ENCODE measurements at places on chromosomes 3 and 15.

- DNase-seq: no peak
Measured at GRCh38 chr3:126661532-126662364, 6.8 kb upstream of the TXNRD3 start.

DNA sequence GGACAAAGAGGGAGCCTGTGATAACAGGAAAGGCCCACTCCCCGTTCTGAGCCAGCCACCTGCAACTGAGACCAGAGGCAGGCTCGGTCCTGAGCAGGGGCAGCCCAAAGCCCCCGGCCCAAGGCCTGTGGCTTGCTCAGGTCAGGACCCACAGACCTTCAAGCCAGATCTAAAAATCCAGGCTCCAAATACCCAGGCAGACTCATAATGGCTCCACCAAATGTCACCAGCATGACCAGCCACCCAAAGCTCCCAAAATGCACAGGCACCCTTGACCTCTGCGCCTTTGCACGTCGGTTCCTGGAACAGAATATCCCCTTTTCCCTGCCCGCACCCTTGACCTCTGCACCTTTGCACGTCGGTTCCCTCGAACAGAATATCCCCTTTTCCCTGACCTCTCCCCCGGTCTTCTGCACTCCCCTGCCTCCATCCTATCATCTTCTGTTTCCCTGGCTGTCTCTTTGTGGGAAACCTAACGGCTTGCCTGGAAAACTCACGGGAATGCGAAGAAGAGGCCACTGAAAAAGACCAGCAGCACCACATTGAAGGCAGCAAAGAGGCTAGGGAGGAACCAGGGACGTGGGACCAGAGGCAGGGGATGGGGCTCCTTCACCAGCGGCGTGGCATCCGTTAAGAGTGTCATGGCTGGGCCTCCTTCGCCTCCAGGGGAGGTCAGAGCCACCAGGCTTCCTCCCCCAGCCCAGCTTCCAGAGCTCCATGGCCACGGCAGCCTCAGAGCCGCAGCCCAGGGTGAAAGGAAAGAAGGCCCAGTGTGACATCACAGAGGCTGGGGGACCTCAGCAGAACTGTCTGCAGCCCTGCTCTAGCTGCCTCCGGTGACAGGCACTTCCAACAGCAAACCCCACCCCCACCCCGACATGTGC is at the start of gene ZDHHC19:
Gene ZDHHC19 (minus strand): TSS at position 728 of the 884 bp plus-strand sequence. CDS start 85 bp downstream, at position 643.
- DNase-seq: no peak

- DNase-seq: no peak
Measured at GRCh38 chr15:83178869-83179325, 28.7 kb downstream of the HDGFL3 start.

DNA sequence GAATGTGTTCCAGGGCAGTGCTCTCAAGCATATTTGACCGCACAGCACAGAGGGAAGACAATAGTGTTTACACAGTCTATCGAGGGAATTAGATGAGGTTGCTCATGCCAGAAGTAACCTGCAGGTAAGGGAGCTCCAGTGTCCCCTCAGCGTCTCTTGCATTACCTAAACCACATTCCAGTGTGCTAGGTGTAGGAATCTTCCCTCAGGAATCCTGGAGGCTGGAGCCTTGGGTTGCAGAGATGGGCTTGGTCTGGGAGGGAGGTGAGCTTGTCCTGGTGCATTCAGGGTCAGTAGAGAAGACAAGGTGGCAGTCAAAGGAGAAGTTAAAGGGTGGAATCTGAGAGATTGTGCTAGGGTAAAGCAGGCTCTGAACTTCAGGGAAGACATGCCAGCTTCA is 56.3 kb downstream of the SOX14 start:
- no peak for DNase-seq

DNA sequence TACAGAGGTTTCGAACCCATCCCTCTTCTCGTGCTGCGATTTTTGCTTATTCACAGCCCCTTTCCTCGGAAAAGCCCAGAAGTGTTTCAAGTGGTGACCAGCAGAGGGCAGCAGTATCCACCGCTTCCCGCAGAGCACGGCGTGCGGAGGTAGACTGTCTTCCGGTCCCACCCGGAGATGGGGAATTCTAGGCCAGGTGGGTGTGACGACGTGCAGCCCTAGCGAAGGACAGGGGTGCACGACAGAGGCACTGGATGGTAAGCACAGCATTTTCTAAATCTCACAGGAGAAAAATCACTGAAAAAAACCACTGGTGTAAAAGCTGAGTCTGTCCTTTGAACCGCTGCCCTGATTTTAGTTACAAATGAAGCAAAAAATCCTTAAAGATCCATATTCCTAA is 7.4 kb upstream of the PSMD6 start:
- DNase-seq: peak; percentile 73

DNA sequence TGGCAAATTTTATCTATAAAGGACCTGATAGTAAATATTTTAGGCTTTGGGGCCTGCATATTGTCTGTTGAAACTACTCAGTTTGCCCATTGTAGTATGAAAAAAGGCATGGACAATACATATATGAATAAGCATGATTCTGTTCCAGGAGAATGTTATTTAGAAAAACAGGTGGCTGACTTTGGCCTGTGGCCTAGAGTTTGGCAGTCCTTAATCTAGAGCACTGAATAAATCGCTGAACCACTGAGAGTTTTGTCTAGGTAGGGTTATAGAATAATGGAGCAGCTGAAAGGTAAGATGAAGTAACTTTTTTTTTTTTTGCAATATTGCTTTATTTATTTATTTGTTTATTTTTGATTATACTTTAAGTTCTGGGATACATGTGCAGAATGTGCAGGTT is 75.0 kb downstream of the LRRC49 start:
- no peak for DNase-seq

DNA sequence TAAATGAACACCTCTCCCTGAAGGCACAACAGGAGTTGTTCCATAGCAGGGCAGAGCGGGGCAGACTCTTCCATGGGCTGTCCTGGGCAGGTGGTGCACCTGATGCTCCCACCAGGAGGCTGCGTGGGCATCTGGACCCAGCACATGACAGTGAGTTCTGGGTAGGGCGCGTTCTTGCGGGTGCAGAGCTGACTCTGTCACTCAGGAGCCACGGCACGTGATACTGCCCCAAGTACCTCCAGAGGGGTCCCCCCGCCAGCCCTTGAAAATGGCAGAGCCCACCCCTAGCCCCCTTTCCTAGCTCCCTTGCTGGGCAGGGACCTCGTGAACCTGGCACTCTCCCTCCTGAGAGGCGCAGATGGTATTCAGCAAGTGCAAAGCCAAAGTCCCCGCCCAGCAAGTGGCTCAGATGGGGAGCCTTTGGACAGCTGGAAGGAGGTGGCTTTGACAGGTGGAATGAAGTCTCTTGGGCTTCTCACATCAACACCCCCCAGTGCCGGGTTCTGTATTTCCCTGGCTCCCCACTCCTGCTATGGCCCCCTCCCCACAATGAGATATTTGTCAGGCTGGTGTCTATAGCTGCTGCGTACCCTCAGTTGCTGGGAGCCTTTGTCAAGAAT is 172.1 kb downstream of the TBC1D2B start:
- DNase-seq: no peak

DNA sequence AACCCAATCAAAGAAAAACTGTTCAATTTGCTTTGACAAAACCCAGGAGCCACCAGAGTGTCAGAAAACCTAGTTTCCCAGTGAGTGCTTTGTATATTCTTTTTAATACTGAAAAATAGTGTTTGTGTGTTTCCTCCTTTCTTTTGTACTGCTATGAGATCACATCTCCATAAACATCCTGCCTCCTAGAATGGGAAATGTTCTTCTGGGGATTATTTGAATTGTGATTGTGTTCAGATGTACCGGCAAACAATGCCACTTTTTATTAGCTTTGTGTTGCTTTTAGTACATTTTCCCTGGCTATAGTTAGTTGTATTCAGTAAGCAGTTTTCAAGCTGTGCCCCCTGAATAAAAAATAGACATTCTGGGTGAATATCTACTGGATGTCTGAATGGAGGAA is 148.0 kb upstream of the NR2E3 start:
- DNase-seq: no peak

DNA sequence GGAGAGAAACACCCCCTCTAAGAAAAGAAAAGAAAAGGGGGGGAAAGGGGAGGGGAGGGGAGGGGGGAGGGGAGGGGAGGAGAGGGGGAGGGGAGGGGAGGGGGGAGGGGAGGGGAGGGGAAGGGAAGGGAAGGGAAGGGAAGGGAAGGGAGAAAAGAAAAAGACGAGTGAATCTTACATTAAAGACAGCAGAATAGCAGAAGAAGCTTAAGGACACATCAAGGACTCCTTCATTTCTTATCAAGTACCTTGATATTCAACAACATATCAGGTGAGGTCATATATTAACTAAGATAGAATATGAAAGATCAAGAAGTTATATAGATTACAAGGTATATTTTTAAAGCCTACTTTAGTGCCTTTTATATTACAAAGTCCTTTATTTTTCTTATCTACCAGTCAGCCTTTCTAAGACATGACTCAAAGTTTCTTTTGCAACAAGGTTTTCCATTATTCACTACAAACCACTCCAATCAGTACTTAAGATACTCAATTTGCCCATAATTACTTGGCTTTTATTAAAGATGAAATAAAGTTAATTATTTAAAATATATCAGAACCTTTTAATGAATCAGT is 17.7 kb upstream of the AADAC start:
- no peak for DNase-seq

DNA sequence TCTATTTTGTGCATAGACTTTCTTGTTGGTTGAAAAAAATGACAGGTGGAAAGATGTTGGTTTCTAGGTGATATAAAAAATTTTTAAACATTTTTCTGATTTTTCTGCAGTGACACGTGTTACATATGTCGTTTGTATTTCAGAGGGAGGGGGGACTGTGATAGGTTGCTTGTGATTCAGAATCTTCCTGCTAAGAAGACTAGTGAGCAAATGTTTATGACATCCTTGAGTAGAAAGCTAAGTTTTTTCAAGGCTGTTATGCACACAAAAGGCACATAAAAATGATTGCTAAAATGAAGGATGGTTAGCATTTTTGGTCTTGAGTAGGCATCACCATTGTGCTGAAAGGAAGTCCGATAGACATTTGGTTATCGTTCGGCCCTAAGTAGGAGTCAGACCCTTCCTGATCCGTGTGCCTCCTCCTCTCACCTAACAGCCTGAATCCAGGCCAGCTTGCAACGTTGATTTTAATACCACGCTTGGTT is 1.5 kb downstream of the ZNF639 start:
- DNase-seq: peak; percentile 10

Measured in AG08395 (cell line).